ENCODE measurements at places on chromosomes 7 and 10.

GRCh38 chr10:95567903-95568630 is 6.9 kb upstream of the SORBS1 start:
- no peak for DNase-seq

DNA sequence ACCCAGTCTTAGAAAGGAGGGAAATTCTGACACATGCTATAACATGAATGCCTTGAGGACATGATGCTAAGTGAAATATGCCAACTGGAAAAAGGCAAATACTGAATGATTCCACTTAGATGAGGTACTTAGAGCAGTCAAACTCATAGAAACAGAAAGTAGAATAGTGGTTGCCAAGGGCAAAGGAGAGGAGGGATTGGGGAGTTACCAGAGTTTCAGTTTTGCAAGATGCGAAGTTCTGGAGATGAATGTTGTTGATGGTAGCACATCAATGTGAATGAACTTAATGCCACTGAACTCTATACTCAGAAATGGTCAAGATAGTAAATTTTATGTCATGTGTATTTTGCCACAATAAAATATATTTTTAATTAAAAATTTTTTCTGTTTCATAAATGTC is 38.9 kb downstream of the DRGX start:
- DNase-seq: no peak

DNA sequence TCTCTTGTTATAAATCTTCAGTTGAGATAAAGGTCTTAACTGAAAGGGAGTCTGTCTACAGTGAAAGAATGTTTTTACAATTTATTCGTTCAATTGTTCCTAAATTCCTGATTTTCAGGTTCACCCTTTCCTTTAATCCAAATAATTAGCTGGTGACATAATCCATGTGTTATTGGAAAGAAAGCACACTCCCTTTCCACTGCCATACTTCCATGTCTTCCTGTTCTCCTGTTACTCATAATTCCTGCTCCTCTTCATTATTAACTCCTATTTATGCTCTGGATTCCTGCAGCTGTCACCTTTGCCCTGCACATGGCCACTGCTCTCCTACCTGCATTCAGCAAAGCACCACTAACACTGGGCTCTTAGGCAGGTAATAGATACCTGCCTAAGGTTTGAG is 40.0 kb upstream of the FAM3C start:
- no peak for DNase-seq

DNA sequence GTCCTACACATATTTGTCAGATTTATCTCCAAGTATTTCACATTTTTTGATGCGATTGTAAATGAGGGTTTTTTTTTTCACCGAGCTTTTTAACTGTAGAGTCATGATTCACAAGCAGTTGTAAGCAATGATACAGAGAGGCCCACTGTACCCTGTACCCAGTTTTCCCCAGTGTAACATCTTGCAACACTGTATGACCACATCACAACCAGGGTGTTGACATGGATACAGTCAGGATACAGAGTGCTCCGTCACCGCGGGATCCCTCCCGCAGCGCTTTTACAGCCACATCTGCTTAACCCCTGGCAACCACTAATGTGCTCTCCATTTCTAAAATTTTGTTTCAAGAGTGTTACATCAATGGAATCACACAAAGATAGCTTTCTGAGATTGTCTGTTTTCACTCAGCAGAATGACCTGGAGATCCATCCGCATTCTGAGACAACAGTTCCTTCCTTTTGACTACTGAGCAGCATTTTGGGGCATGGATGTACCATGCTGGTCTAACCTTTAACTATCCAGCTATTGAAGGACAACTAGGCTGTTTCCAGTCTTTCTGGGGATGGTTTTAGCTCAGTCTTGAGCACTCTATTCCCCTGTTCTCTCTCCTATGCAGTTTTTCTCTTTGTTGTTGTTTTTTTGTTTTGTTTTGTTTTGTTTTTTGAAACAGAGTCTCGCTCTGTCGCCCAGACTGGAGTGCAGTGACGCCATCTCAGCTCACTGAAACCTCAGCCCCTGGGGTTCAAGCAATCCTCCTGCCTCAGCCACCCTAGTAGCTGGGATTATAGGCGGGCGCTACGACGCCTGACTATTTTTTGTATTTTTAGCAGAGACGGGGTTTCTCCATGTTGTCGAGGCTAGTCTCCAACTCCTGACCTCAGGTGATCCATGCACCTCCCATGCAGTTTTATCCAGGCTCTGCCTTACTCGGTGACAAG is 25.9 kb downstream of the GPRIN2 start:
- DNase-seq: no peak

- DNase-seq: no peak
Observed at GRCh38 chr7:115153769-115154477, 232.0 kb downstream of the MDFIC start.

GRCh38 chr10:79068203-79068561 is 584 bp upstream of the ZMIZ1 start:
- no peak for DNase-seq

DNA sequence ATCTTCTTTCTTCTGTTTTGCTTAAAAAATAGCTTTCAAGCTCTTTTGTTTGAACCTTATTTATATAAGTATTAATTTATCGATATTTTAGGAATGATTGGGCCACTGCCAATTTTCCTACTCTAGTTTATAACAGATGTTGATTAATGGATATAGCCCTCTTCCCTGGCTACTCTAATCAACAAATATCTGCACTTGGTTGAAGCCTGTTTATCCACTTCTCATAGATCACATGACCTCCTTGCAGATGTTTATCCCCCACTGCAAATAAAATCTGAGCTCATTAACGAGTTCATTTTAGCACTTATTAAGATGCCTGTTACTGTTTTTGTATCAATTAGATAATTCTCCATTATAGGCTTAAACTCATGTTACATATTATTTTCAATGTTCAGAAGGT is 715.3 kb downstream of the CNTNAP2 start:
- no peak for DNase-seq

DNA sequence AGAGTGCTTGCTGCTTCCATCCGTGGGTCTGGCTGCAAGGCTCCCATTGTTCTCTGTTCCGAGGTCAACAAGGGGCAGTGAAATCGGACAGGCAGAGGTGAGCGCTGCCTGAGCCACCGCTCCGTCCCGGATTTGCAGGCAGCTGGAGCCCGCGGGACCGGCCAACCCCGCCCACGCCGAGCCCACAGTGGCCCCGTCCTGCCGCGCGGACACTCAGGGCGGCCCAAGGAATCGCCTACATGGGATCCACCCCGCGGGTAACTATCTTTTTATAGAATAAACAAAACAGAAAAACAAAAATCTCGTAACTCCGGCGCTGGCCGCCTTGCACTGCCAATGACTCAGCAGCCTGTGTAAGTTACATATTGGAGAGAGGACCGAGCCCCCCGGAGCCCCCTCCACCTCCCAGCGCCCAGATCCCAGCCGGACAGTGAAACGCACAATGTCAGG is 1.9 kb downstream of the BNIP3 start:
- no peak for DNase-seq

DNA sequence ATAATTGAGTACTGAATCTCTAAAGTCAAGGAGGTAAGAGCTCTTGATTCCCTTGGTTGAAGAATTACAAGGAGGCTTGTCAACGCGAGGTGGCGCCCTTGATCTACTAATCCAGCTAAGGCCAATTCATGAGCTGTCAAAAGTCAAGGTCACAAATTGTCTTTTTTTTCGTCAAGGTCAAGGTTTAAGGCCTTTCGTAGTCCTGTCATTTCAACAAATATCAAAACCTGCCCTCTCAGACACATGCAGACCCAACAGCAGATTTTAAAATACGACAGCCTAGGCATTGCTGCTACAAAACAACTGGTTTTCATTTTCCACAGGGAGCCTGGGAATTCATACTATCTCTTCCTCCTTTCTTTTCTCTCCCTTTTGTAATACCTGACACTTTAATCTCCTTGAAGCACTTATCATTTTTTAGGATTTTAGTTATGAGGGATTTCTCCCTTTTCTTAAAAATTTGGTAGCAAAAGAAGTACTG is 3.6 kb downstream of the HOXA13 start:
- DNase-seq: peak; percentile 46

GRCh38 chr7:10803720-10804119 is 170.0 kb upstream of the PHF14 start:
- DNase-seq: no peak

DNA sequence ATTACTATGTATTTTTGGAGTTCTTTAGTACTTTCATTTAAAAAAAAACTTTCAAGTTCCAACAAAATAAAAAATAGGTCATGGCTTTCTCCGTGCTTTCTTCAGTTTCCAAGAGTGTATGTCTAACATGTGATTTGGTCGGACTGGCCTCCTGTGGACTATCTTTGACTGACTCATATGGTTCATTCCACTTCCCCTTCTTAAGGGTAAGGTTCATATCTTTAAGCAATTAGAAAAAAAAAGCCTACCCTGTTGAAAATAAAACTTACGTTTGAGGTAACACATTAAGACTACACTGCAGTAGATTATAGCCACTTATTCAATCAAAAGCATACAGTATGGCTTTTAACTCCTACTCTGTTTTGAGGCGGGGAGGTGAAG is 112.8 kb upstream of the AHR start:
- DNase-seq: no peak

GRCh38 chr10:20582041-20582440 is 315.1 kb downstream of the NEBL start:
- no peak for DNase-seq

DNA sequence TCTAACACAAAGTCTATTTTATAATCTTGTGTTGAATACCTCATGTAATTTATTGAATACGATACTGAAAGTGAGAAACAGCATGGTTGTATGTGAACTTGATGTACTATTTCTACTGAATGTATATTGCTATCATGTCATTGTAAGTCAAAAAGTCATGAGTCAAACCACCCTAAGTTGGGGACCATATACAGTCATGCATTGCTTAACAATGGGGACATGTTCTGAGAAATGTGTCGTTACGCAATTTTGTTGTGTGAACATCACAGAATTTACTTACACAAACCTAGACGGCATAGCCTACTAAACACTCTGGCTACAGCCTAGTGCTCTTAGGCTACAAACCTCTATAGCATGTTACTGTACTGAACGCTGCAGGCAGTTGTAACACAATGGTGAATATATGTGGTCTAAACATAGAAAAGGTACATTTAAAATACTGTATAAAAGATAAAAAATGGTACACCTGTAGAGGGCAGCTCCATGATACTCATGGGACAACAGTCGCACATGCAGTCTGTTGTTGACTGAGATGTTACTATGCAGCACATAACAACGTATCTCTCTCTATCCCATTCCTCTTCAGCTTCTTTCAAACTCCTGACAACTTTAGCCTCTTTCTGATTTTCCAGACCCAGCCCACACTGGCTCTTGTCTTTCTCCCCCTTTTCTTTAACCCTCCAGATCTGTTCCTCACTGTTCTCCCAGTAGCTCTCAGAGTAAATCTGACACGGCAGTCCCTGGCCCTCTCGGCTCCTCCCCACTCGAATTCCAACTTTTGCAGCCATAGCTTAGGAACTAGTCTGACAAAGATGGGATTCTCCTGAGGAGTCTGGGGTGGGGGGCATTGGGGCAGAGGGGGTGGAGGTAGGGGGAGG is 90.1 kb downstream of the SNX10 start:
- DNase-seq: no peak

DNA sequence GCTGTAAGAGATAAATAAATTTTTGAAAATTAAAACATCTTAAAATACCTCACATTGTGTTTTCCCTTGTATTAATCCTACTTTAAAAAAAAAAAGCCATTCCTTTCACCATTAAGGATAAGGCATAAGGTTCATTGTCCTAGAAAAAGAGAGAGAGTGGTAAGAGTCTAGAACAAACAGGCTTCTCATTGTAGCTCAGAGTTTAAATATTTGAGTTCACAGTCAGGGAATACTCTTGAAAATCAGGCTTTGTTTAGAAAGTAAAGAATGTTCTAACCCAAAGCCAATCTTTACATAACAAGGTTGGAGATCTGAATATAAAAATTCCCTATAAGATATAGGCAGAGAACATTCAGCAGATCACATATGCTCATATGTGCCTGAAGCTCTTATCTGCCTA is 40.2 kb upstream of the TES start:
- DNase-seq: no peak

DNA sequence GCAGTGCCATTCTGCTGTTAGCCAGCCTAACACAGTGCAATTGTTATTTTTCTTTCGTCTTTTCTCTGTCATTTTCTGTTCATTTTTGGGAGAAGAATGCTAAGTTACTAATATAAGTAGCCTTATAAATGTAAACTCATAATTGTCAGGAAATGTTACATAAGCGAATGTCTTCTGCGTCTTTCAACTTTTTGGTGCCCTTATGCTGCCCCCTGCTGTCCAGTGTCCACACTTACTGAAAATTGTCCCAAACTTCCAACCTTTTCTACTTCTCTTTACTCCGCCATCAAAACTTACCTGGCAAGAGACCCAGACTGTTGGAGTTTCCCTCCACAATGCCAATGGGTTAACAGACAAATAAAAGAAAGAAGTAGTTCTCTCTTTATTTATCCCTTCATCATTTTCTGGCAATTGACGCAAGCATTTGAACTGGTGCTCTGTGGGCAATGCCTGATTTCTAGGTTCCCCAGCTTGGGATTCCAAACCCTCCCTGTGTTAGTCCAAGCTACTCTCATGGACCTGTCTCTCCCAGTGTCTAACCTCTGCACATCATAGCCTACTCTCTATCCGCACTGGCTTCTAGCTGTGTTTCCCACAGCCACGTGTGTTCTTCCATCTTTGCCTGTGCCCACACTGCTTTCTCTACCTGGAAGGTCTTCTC is 21.0 kb upstream of the EPC1 start:
- DNase-seq: peak; percentile 36

DNA sequence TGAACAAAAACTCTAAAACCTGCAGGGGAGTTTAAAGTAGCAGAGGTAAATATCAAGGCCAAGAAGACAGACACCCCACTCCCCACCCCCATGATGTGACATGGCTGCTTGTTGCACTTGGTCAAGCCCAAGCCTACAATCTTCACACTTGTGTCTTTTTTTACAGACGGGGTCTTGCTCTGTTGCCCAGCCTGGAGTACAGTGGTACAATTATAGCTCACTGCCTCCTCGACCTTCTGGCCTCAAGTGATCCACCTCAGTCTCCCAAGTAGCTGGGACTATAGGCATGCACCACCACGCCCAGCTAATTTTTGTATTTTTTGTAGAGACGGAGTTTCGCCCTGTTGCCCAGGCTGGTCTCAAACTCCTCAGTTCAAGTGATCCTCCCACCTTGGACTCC is 71.9 kb upstream of the CYTH3 start:
- no peak for DNase-seq

- no peak for DNase-seq
Observed at GRCh38 chr7:85896531-85896930, 709.7 kb upstream of the SEMA3D start.

DNA sequence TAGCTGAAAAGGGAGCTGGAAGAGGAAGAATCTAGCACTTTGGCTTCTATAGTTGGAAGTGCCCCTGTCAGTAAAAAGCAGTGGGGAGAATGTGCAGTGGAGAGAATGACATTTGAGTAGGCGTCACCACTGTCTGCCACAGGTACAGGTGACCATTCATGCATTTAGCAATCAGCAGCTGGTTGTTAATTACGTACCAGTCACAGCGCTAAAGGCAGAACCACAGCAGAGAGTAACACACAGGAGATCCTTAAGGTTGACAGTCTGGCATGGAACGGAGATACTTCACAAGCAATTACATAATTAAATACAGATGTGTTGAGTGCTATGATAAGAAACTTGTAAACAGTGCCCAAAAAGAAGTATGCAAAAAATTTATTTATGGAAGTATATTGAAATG is 24.8 kb downstream of the C10orf67 start:
- DNase-seq: no peak

Data from amniotic stem cell (primary cell).